ENCODE measurements at places on chromosomes 5 and 9.

GRCh38 chr9:19768798-19769197, 20.0 kb downstream of the SLC24A2 start:
- no peak for DNase-seq

GRCh38 chr9:71743217-71743705, 25.1 kb downstream of the CEMIP2 start:
- no peak for DNase-seq

- no peak for DNase-seq
Observed at GRCh38 chr9:84615544-84615943, 54.0 kb upstream of the NTRK2 start.

DNA sequence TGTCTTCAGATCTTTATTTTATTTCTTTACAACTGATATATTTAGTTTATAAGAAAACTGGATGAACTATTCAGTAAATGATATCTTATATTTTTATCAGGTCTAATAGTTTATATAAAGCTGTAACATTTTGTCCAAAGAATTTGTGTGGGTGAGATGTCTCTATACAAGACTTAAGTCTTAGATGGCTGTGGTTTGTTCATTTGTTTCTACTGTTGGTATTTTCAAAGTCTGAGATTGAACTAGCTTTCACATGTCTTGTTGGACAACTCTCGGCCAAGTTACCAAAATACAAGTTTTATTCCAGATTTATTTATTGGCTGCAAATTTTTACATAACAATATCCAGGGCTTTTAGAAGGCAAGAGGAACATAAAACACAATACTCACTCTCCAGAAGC, 286.0 kb downstream of the NR2F1-AS1 start:
- no peak for DNase-seq

DNA sequence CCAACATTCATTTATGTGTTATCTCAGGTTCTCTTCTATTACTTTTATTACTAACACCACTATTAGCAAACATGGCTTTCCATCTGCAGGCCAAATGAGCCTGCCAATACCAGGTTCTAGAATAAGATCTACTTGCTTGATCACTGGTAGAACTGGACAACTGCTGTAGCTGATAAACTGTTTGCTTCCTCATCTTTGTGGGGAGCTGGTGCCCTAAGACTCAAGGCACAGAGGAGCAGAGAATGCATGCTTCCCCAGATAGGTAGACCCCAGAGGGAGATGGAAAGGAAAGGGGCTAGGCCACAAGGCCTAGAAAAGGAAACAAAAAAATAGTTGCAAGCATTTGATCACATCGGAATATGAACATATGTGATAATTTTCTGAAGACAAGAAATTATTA, 30.7 kb upstream of the AUH start:
- DNase-seq = no peak

DNA sequence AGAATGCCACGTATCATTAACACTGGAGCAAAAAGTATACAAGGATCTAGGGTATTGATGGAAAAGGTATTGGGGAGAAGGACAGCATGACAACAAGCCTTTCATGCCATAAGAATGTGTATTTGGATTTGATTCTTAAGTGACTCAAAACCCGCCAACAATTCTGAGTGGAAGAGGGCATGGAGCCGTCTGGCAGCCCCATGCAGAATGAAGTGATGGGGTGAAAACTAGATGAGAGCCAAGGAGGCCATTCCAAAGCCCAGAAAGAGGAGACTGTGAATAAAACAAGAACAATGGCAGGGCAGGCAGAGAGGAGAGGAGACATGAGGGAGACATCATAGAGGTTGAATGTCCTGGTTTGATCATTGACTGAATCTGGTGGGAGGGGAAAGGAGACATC, 272.3 kb upstream of the WWC1 start:
- no peak for DNase-seq

- DNase-seq = peak; percentile 82
Observed at GRCh38 chr9:137227054-137227852, at the start of gene RNF224. RNF224 (plus strand) TSS chr9:137227502; CDS start chr9:137228336, 834 bp downstream.

DNA sequence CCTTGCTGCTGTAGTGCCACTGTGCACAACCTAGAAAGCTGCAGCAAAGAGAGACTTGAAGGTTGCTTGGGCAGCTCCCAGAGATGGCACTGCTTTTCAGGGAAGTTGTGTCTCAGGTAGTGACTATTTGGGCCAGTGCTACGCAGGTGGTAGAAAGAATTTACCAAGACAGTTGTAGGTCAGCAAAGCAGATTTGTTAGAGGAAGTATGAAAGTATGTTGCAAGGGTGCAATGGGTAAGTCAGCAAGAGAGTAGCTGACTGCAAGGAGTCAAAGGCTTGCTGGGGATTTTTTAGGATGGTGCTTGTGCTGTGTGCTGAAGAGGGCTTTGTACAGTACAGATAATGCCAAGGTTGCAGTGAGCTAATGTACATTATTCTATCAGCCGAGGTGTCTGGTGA, 33.5 kb upstream of the SPARC start:
- DNase-seq = no peak

DNA sequence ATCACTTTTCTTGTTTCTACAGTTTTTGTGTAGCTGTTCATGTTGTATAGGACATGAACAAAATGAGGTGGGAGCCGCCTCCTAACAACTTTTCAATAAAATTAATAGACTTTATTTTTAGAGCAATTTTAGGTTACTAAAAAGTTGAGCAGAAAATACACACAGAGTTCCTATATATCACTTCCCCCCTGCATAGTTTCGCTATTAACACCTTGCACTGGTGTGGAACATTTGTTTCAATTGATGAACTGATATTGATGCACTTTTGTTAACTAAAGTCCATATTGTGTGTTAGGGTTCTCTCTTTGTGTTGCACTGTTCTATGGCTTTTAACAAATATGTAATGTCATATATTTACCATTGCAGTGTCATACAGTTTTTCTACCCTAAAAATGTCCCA, 47.8 kb upstream of the KCNN2 start:
- DNase-seq = no peak

- DNase-seq = no peak
Observed at GRCh38 chr5:147455822-147456450, 53.9 kb downstream of the DPYSL3 start.

DNA sequence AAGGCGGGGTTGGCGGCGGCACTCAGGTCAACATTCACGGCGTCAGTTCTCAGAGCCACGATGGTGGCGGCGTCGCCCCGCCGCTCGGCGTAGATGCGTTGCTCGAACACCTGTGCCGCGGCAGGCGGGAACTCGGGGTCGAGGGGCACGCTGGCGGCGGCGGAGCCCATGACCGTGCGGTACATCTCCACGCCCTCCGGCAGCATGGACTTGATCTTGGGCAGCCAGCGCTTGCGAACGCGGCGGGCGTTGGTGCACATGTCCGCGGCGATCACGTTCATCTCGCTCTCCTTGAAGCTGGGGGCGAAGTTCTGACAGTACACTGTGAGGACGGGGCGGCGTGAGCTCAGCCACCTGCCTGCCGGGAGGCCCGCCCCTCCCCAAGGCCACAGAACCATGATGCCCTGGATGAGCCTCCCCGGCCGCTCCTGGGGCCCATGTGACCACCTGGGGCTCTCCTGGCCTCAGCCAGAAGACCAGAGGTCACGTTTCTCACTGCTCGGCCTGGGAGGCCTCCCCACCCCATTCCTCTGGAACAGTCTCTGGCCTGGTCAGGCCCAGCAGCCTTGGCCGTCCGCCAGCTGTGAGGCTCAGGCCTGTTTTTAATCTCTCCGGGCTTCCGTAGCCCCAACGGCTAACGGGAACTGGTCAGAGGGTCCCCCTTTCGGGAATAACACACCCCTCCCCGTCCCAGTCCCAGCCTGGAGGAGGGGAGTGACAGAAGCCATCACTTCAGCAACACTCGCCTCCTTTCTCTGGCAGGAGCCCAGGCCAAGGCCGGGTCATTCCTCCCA, 50.7 kb upstream of the UBAC1 start:
- DNase-seq = no peak

GRCh38 chr5:157167214-157167621, 1.2 kb upstream of the GARIN3 start:
- no peak for DNase-seq

GRCh38 chr9:137453643-137454081, 5.5 kb downstream of the NSMF start:
- peak; percentile 74 for DNase-seq

- DNase-seq = no peak
Observed at GRCh38 chr9:14027116-14027800, 286.7 kb downstream of the NFIB start.

DNA sequence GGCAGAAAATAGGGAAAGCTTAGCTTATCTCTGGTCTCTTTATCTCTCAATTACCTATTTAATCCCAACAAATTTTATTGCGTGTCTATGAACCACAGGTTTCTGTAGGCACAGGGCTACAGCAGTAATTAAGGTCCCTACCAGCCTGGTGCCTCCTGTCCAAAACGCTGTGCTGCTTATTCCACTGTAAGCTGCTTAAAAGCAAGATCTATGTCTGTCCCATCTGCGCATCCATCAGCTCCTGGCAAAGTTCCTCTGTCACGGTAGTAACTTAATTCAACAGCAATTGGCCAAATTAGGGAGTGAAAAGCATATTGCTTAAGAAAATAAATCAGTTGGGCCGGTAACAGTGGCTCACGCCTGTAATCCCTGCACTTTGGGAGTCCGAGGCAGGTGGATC, 235.8 kb upstream of the VLDLR start:
- no peak for DNase-seq

DNA sequence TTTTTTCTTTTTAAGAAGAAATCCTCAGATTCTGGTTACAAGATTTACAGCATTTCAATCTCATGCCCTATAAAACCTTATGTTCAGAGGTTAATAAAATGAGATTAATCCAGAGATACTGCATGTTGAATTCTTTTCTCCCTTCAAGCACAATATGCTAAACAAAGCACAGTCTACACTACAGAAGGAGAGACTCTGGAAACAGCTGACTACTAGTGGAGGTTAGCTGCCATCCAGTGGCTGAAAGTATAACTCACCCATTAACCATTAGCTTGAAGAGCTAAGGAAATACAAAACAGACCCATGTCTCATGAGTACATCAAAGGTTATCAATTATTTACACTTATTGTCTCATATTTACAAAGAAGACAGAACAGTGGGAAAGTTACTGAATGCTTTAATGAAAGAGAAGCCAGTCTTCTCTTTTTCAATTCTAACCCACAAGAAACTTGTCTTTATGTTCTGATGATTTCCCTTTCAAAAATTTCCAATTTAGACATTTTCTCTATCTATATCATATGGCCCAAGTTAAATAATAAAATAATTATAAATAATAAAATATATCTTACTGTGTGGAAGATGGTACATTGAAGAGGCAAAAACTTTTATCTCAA, 12.7 kb upstream of the DNAH5 start:
- no peak for DNase-seq

DNA sequence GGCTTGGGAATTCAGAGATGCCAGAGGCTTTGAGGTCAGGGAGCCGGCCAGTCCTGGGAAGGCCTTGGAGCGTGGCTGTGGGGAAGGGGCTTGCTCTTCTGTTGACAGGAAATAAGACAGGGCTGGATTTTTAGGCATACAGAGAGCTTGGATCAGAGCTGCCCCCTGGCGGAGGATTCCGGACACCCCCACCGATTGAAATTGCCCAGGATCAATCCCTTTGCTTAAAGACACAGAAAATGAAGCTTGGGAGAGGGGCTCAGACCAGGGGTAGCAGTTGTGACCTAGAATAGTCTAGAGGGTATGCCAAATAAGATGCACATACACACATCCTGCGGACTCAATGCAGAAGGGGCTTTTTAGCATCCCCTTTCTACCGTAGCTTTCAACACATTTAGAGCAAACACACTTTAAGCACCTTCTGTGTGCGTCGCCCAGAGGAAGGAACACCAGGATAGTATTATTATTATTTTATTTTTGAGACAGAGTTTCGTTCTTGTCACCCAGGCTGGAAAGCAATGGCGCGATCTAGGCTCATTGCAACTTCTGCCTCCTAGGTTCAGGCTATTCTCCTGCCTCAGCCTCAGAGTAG, 1.7 kb upstream of the NTMT1 start:
- peak; percentile 86 for DNase-seq

DNA sequence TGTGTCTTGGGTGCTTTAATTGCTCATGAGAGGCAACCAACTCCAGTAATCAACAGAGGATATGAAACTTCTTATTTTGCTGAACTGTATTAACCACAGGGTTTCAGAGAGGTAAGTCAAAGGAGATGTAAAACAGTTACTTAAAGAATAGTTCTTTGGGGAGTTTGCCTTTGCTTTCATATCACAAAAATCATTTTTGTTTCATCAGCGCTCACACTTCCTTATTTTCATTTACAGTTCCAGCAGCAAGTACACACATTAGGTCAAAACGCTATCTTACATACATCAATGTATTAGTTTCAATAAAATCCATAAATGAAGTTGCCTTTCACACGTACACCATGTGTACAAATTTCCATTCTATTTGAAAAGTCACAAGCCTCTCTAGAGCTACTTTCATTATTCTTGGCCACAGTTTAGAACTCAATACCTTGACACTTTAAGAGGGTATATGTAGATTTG, 50.1 kb downstream of the ST8SIA4 start:
- no peak for DNase-seq

DNA sequence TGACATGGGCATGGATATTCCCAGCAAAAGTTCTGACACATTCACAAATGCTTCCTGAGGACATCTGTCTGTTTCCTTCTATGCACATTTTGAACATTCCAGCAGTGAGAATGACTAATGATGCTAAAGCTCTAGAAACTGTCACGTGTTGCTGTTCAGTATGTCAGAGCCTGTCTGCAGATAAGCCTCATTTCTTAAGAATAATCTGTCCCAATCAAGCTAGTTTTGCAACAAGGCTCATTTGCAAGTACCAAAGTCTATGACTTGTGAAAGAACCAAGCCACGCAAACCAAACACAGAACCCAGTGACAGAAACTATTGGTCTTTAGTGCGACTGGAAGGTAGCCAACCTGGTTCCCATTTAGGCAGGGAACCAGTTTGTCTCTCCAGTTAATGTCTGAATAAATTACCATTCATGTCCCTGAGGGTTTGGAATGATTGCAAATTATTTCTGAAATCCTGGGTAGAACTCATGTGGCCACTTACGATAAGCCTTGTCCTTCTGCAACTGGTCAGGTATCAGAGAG, 178.5 kb downstream of the C9orf152 start:
- no peak for DNase-seq

DNA sequence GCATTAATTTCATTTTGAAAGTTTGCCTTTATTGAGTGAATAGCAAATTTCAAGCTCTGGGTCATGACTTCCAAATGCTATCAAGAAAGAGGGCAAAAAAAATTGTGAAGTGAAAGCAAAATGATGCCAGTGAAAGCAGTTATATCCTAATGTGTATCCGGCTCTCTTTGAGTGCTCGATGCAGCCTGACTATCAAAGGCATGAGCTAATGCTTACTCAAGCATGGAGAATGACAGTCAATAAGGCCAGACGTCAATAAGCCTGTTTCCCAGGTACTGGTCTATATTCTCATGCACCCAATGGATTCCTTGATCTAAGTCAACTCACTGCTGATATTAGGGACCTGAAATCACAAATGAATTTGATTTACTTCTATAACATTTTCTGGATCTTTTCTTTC, 435.5 kb downstream of the CAAP1 start:
- no peak for DNase-seq

- no peak for DNase-seq
Observed at GRCh38 chr9:98444601-98445000, 189.2 kb upstream of the TBC1D2 start.

All from stimulated activated effector memory CD8-positive, alpha-beta T cell treated with anti-CD3 and anti-CD28 coated beads, Interleukin-12 subunit alpha, Interleukin-12 subunit beta, amount 100 ng/mL, for 72 hours (primary cell).